ENCODE measurements at places on chromosomes 12 and 14.

DNA sequence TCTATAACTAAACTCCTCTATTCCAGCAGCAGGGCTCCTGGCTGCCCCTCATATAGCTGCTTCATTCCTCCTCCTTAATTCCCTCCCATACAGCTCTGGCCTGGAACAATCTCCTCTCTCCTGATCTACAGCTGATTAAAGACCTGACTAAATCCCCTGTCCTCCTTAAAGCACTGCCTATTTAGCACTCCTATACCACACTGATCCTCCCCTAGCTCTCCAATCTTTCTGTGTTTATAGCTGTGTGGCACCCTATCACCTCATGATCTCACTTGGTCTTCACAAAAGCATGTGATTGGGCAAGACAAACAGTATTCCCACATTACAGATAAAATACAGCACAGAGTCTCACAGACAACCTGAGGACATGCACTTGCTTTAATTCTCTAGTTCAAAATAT lies 17.4 kb downstream of the FMNL3 start:
- no peak for DNase-seq

- no peak for DNase-seq
These were observed 9.1 kb downstream of the CREBL2 start for GRCh38 chr12:12620730-12621315.

DNA sequence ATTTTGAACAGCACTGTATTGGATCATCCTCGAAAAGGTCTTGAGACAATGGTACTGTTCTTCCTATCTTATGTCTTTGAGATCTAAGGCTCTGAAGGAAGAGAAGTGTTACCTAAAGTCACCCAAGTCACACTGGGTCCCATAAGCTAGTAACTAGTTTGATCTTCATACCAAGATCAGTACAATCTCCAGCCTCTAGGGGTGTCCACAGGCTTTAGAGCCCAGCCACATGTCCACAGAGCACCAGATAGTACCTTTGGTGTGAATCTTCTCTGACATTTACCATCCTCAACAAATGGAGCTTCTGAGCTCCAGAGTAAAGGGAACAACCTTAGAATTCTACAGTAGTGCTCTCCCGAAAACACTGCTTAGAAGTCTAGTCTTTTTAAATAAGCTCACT lies 78.7 kb downstream of the KSR2 start:
- DNase-seq: no peak

GRCh38 chr12:79522257-79522988 lies 168.3 kb downstream of the PAWR start:
- no peak for DNase-seq

- DNase-seq: no peak
These were observed 1.5 kb upstream of the NTS start for GRCh38 chr12:85872497-85873091.

DNA sequence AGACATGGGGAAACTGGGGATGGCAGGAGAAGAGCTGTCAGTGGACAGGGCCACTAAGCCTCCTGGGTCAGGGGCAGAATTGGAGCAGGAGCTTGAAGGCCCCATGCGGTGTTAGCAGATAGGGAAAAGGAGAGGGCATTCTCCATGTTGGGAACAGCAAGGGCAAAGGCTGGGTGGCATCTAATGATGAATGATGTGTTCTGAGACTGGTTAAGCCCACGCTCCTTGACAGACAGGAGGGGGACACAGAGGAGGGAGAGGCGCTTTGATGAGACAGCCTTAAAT lies 63.0 kb downstream of the CLMN start:
- DNase-seq: no peak

- no peak for DNase-seq
These were observed 484.6 kb downstream of the GALC start for GRCh38 chr14:87508333-87508732.

DNA sequence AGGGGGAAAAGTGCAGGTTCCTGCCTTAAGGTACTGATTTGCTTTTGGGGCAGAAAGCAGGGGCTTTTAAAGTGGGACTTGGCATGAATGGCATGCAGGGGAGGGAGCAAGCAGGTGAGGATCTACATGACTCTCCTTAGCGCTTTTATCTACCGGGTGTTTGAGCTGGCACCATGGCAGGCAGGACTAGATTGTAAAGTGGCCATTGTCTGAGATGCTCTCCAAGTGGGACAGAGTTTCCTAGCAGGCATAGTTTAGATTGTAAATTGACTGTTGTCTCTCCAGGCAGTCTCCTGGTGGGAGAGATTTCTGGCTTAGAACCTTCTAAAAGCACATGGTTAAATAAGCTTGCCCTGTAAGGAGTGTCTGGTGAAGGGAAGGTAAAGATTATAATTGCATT lies 5.3 kb upstream of the DICER1 start:
- DNase-seq: no peak

DNA sequence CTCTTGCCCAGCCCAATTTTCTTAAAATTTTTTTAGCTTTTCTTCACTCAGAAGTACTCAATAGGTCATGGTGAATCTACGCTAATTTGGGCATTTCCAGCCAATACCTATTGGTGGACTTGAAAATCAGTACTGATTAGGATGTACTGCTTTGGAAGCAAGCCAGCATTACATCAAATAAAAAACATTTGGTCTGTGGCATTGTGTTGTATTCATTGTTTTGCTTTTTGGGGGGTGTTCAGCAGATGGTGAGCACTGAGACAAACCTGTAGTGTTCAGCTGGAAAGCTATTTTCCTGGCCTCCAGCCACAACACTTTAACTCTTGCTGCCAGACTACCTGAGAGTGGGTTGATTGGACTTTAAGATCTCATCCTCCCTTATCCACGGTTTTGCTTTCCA lies 4.0 kb downstream of the MAPKAPK5 start:
- DNase-seq: no peak

DNA sequence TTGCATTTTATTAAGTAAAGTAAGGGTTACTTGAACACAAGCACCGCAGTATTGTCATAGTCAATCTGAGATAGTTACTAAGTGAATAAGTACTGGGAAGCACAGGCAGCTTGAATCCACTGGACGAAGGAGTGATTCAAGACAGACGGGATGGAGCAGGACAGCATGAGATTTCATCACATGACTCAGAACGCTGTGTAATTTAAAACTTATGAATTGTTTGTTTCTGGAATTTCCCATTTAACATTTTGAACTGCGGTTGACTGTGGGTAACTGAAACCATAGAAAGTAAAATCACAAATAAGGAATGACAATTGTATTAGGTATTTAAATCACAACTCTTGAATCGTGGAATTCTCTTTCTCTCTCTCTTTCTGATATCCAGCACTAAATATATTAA lies 1630.4 kb upstream of the SEL1L start:
- no peak for DNase-seq

GRCh38 chr12:24233519-24234246 lies 284.2 kb upstream of the SOX5 start:
- no peak for DNase-seq

All from NCI-H187 treated with DMSO at 0.1 percent for 48 hours (cell line).